Activated CD8-positive, alpha-beta memory T cell treated with anti-CD3 and anti-CD28 coated beads for 4 hours (primary cell): ENCODE measurements at places on chromosomes 7 and 10.
A peak's percentile ranks its signal among the peaks of the same experiment; 100 is the strongest.

DNA sequence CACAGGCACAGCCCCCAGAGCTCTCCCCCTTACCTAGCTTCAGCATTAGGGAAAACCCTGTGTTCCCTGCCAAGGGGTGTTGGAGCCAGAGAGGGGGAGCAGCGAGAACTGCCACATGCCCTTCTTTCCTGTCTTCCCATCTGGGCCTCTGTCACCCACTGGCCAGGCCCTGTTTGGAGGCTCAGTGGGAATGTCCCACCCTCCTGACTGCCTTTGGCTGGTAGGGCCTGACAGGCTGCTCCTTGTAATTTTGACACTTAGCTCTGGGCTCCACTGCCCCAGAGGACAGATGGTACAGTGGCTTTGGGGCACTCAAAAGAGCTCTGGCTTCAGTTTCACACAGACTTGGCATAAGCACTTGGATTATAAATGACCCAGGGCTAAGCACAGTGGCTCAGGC, 50.6 kb downstream of the GRID2IP start:
- DNase-seq: no peak

DNA sequence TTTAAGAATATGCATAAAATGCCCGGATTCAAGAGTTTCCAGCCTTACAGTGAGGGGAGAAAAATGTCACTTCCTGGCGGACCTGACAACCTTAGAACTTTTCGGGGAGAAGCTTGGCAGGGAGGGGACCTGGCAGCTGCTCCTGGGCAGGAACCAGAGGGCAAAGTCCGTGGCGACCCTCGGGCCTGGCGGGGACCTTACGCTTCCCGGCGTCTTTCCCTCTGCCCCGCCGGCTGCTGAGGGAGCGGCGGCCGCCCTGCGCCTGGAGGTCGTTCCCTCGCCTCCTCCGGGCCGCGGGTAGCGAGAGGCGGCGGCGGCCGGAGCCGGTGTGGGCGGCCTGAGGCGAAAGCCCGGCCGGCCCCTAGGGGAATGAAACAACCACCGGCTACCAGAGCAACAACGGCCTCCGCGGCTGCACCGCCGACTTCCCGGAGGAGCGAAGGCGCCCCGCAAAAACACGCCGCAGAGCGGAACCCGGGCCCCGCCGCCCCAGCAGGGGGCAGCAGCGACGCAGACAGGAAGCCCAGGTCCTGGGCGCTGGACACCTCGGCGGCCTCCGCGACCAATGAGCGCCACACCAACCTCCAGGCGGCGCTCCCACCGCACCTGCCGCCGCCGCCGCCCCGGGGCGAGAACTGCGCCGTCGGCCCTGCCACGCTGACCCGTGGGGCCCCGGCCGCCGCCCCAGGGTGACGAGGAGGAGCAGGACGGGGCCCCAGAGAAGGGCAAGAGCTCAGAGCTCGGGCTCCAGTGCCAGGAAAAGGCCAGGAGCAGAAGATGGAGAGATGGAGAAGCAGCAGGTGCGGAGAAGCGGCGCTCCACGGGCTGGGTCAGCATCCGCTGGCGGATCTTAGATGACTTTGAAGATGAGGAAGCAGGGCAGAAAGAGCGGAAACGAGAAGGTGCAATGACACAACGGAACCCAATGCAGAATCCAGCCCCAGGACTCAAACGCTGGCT, 10.5 kb upstream of the ACSM6 start:
- peak; percentile 13 for DNase-seq

DNA sequence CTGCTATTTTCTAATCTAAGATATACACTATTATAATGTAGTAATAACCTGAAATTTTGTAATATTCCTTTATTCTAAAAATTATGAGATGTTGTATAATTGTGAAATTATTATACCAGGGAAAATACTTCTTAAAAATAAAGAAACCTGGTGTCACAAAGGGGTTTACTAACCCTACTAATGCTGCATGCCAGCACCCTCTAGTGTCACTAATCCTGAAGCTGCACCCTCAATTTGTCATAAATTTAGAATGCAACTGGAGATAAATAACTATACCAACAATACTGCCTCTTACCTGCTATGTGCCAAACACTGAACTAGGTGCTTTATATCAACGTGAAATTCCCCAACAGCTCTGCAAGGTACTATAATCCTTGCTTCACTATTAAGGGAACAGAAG, 30.8 kb downstream of the TM9SF3 start:
- DNase-seq: no peak

- DNase-seq: no peak
Measured at GRCh38 chr7:3102159-3102558, 58.5 kb upstream of the CARD11 start.

DNA sequence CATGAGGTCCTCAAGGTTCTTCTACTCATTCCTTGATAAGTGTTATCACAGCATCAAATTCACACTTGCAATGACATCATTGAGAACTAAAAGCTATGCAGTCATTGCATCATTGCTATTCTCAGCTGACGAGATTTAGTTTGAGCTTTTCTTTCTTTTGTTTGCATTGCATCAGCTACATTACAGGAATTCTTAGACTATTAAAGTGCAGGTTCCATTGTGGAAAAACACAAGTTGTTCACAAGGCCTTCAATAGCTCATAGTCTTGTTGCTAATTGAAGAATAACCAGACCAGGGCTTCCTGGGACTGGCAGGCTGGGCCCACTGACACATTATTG, 139.3 kb downstream of the CXCL12 start:
- DNase-seq: no peak

- DNase-seq: no peak
Measured at GRCh38 chr10:65753532-65753931, 1172.3 kb upstream of the LRRTM3 start.

GRCh38 chr7:101553771-101554445, 75.2 kb downstream of the MYL10 start:
- no peak for DNase-seq

DNA sequence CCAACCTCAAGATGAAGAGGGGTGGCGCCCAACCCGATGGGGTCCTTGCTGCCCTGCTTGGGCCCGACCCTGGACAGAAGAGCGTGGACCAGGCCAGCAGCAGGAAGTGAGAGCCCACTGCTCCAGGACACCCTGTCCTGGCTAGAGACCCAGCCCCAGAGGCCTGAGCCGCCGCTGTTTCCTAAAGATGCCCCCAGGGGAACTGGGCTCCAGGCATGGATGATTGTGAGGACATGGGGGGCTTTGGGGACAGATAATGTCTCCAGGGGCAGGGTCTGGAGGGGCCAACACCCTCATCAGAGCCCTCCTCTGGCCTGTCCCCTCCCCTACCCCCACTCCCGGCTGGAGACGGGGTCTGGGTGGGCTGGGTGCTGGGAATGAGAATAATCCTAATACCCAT, 71.7 kb downstream of the MYL10 start:
- DNase-seq: no peak

DNA sequence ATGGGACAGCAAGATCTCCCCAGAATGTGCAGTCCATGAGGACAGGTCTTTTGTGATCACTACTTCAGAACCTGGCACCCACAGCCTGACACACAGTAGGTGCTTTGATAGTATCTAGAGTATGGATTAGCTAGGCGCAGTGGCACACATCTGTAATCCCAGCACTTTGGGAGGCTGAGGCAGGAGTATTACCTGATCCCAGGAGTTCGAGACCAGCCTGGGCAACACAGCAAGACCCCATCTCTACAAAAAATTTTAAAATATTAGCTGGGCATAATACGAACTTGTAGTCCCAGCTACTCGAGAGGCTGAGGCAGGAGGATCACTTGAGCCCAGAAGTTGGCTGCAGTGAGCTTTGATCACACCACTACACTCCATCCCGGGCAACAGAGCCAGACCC, 22.3 kb upstream of the ARPC1B start:
- DNase-seq: no peak

DNA sequence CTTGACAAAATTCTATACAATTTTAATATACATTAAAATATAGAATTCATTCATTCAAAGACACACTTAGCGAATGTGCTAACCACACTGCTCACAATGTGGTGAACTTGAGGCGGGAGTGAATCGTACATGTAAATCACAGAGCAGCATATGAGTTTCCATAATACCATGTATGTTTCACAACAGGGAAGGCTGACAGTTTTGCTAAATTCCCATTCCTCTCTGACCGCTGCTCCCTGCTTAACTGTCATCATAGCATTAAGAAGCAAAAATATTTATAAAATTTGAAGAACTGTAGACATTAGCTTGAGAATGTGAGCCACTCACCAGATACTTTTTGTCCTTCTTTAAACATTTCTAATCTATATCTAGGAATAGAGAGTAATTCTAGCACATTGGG, 763.3 kb downstream of the MAGI2 start:
- DNase-seq: no peak

GRCh38 chr10:47402641-47403301, 18.7 kb upstream of the ZNF488 start:
- no peak for DNase-seq

GRCh38 chr10:97849103-97849686, 448 bp upstream of the GOLGA7B start:
- no peak for DNase-seq

GRCh38 chr10:119505131-119505551, 37.4 kb downstream of the RGS10 start:
- no peak for DNase-seq

DNA sequence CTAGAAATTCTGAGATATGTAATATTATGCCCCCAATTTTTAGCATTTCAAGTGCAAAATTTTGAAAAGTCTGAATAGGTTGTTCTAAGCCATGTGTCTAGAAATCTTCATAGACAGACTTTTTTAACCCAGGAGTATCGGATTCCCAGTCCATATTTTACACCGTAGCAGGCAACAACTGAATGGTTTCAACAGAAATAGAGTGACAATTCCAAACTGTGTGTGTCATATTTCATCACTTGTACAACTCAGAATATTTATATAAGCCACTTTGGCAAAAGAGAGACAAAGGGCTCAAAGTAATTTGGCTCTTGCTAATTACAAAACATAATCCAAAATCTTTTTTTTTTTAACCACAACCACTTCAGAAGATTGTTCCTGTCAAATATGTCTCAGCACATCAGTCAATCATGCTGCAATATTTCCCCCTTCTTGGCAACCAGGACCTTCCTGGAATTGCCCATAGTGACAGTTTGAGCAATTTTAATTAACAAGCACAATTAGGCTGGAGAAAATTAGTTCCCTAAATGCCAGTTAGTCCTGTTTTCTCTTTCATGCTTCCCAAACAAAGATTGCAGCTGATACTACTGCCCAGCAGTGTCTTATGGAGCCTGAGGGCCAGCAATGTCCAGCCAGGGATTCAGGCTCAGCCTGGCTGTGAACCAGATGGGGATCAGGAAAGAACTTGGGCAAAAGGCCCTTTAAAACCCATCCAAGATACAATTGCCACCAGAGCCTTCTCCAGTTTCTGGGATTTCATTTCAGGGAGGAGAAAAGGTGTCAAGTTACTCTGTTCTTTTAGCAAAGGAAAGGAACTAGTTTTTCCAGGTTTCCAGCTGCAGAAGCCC, 533.3 kb upstream of the GHITM start:
- no peak for DNase-seq

GRCh38 chr7:155796381-155797261, 15.6 kb downstream of the SHH start:
- peak; percentile 18 for DNase-seq

- DNase-seq: no peak
Measured at GRCh38 chr7:138945821-138946220, 35.4 kb downstream of the KIAA1549 start.
